ENCODE measurements at places on chromosomes 2 and 18.

DNA sequence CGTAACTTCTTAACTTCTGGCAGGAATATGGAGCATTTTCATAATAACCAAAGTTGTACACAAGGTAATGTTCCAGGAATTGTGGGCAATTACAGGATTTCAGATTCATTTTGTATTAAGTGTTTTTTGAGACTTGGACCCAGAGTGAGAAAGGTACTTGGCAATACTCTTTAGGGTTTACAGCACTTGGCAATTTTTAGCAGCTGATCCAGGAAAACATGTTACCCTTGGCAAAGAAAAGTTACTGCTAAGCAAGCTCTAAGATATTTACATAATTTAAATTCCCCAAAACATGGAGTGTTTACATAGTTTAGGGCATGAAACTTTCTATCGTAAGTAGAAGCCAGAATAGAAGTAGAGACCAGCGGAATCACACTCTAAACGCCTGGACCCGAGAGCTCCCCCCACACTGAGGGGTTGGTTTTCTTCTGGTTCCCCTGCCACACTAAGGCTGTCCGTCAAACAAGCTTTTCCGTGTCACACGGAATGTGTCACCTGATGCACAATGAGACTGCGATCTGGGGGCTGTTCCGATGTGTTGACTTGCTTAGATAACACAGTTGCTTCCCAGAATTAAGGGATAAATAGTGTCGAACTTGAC, 177.1 kb downstream of the PTGR3 start:
- no peak for DNase-seq

DNA sequence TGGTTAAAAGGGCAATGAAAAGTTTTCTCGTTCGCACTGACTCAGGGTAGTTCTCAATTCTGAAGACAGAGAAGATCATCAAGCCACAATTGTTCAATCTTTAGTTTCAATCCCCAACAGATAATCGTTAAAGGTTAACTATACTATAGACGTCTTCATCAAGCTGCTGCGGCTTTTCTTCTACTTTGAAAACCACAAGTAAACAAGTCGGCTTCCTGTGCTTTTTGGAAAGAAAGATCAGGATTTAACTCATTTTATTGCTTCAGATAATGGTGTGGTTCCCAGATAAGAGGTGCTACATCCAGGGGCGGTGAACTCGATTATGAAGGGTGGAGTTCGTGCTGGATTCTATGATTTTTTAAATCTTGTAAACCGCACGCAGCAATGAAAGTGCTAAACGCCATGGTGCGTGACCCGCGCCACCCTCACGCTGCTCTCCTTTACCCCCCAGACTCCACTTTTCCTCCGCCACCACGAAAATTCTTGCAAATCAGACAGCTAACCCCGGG, 545 bp upstream of the CDCA7 start:
- DNase-seq = no peak

- DNase-seq = no peak
Observed at GRCh38 chr2:210188755-210189154, 17.5 kb upstream of the KANSL1L start.

DNA sequence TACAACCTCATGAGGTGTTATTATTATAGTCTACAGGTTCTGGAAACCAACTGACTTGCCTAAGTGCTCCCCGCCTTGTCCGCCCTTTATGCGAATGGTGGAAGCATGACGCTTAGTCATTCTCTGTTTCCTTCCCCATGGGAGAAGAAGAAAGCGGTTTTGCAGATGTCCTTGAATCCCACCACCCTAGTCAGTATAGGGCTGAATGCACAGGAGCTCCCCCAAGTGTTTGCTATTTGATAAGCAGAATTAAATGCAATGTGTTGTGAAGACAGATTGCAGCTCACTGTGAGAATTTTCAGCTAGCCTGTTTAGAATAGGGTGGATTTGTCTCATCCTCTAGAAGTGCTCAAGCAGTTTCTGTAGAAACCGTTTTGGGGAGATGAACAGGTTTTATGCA, 652.0 kb downstream of the DCC start:
- peak; percentile 56 for DNase-seq

GRCh38 chr18:59639136-59639535, 58.1 kb downstream of the CCBE1 start:
- no peak for DNase-seq

DNA sequence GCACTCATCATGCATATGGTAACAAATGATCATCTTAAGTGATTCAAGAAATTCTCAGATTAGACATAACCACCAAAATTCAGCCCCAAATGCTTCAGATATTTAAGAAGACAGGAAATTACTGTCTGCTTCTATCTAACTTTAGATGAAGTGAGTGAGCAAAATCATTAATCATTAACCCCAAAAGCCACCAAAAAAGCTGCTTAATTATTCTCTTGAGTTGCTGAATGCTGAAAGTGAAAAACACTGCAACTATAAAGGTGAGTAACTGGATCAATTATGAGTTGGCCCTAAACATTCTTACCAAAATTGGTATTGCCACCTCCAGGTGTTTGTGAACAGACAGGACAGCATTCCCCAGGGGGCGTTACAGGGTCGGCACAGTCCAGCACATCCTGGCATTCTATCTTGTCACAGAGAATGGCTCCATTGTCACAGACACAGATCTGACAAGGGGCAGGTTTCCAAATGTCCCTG, 69.6 kb downstream of the COL5A2 start:
- DNase-seq = no peak

Measured in cardiac muscle cell (in vitro differentiated cells and primary cell).